ENCODE measurements at places on chromosomes 1 and 21.

DNA sequence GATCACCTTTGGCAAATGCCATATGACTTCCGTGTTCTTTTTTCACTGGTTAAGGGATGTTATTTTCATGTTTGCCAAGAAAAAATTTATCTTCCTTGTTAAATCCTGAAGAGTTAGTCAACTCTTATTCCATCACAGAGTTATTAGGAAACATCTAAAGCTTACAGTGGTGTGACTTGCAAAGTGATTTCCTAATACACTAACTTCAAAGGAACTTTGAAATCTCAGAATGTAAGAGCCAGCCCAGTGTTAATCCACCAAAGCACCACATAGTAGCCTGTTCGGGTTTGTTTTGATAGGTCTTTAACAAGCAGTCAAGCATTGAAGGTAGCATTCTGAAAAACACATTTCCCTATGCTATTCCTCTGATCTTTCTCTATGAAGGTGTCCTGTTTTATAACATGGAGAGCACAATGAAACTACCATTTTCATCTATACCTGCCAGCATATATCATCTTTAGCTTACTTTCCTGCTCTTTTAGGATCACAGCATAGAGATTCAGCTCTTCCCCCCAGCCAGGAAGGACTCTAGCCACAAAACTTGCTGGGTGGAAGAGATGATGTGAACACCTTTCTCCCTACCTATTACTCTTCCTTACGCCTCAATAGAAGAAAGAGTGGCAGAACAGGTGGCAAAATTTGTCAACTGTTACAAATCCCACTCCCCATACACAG lies 82.4 kb upstream of the MAGI3 start:
- no peak for DNase-seq

DNA sequence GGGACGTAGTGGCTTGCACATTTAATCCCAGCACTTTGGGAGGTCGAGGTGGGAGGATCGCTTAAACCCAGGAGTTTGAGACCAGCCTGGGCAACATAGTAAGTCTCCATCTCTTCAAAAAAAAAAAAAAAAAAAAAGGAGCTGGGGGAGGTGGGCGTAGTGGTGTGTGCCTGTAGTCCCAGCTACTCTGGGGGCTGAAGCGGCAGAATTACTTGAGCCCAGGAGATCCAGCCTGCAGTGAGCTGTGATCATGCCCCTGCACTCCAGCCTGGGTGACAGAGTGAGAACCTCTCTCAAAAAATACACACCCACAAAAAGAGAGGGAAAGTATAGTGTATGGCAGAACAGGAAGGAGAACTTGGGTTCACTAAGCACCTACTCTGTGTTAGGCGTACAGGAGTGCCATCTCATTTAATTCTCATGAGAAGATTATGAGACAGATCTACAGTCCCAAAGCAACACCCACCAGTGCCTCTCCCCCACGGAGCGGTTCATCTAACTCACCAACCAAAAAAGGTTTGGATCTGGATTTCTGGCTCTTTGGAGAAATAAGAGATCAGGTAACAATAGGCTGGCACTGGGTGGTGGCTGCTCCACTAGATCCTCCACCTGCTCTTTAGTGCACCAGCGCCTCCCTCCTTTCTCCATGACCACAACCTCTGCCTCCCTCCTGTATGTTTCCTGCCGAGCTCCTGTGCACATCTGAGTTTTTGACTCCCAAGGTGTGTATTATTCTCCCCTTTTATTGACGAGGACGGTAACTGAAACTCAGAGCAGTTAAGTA lies 1.4 kb upstream of the TRAF5 start:
- no peak for DNase-seq

- no peak for DNase-seq
These were observed 138.2 kb upstream of the RUNX3 start for GRCh38 chr1:25068316-25068715.

DNA sequence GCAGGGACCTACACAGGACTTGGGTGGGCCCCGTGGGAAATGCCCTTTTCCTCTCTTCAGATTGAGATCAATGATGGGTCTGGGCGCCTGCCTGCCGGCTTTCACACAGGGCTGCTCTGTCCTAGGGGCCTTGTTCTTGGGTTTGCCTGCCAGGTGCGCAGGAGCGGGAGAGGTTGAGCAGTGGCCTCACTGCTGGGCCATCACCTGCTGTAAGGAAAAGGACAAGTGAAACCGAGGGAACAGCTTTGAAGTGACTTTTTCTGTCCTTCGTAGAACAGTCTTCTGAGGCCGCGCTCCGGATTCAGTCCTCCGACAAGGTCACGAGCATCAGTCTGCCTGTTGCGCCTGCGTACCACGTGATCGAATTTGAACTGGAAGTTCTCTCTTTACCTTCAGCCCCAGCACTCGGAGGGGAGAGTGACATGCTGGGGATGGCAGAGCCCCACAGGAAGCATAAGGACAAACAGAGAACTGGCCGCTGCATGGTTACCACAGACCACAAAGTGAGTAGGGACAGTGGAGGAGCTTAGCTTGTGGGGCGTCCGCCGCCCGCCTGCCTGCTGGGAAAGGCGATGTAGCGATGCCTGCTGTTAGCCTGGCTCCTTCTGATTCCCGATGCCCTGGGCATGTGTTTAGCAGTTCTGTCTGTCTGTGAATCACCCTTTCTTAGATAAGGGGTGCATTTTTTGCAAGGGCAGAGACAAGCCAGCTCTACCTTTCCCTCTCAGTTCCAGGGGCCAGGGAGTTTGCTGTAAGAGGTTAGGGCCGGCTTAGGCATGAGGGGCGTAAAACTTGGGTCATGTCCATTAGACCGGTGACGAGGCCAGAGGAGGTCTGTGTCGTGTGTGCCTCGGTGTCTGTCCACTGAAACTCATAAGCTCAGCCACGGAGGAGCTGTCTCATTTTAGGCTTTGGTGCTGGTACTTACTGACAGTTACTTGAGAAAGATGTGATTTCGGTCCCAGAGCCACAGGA lies 19.5 kb upstream of the PWP2 start:
- DNase-seq, result peak; percentile 4

DNA sequence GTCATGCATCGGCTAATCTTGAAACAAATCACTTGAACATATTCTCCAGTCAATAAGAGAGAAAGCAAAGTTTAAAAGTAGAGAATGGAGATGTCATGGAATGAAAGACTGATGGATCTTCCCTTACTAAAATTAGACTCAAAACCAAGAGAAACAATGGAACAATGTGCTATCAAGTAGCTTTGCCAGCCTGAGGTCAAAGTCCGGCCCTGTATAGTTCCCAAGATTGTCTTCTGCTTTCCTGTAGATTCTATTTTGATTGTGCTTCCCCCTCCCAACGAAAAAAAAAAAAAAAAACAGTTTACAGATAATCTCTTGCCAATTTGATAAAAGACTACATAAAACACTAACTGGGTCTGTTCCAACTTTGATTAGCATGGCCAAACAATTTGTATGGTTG lies 40.8 kb upstream of the KIRREL1 start:
- DNase-seq, result no peak

DNA sequence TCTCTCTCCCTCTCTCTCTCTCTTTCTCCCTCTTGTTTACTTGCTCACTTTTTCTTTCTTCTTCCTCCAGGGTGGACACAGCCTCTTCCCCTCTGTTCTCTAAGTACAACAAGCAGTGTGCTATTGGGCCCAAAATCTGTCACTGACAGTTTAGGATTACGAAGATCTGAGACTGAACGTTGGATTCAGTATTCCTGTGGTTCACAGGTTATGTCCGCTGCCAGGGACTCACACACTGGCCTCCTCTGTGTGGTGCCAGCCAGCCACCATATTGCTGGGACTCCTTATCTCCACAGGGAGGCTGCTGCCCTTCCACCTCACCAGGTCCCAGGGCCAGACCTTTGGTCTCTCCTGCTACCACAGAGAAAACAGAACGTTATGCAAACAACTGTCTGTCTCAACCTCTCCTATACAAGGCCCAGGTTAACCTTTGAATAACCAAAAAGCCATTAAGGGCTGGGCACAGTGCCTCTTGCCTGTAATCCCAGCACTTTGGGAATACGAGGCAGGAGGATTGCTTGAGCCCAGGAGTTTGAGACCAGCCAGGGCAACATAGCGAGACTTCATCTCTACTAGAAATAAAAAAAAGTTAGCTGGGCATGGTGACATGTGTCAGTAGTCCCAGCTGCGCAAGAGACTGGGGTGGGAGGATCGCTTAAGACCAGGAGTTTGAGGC lies 171.9 kb upstream of the RAB4A start:
- no peak for DNase-seq

GRCh38 chr1:230781594-230781993 lies 34.4 kb downstream of the CAPN9 start:
- DNase-seq, result no peak

DNA sequence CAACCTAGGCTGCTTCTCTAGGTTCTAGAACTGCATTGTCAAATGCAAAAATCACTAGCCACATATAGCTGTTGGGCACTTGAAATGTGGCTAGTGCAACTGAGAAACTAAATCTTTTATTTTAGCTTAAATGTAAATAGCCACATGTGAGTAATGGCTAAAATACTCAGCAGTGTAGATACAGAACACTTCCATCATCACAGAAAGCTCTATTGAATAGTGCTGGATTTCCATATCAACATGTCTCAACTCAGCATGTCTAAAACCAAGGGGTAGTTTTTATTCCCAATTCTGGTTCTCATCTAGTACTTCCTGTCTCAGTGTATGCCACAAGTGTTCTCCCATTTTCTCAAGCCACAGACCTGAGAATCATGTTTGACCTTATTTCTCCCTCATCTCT lies 7.5 kb upstream of the TP53BP2 start:
- DNase-seq, result no peak

- DNase-seq, result no peak
These were observed 7.4 kb downstream of the SOX13 start for GRCh38 chr1:204080163-204080903.

Data from stimulated activated effector memory CD8-positive, alpha-beta T cell treated with anti-CD3 and anti-CD28 coated beads, Interleukin-12 subunit alpha, Interleukin-12 subunit beta, amount 100 ng/mL, for 72 hours (primary cell).